Activated T-helper 17 cell treated with anti-CD3 and anti-CD28 coated beads, Interleukin-2, amount 50 U/mL, for 72 hours (primary cell): ENCODE measurements at places on chromosomes 5 and 9. TPM values are rescaled to one million over a fixed set of nuclear protein-coding genes. Genes with fewer than 3 reads are reported as not detected.

DNA sequence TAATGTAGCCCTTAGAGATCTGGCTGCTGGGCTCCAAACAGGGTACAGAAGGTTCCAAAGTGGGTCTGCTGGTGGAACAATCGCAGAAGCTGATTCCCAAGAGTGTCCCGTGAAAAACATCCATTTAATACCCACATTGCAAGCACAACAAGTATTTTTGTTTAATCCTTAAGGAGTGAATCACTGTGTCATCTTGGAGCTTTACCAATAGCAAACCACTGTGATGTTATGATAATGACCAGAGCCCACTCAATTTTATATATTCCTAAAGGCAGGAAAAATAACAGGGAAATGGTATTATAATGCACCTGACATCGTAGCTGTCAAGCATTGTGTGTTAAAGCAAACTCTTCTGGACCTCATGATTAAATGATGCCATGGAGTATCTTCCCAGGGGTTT lies 291.9 kb downstream of the FBXL7 start:
- no peak for ATAC-seq

GRCh38 chr5:162384225-162384624 lies 316.7 kb downstream of the GABRG2 start:
- no peak for ATAC-seq

Gene NPR3
- 0.09 TPM for total RNA-seq

- ATAC-seq, result peak; percentile 45
These were observed 87.7 kb downstream of the GALNT10 start for GRCh38 chr5:154278186-154278585.

- no peak for ATAC-seq
These were observed 321.1 kb downstream of the ARHGEF28 start for GRCh38 chr5:73946919-73947602.

- no peak for ATAC-seq
These were observed 19.9 kb downstream of the DTWD2 start for GRCh38 chr5:118968406-118968911.

GRCh38 chr9:79686381-79687130 lies 114.8 kb downstream of the TLE4 start:
- ATAC-seq, result peak; percentile 12

DNA sequence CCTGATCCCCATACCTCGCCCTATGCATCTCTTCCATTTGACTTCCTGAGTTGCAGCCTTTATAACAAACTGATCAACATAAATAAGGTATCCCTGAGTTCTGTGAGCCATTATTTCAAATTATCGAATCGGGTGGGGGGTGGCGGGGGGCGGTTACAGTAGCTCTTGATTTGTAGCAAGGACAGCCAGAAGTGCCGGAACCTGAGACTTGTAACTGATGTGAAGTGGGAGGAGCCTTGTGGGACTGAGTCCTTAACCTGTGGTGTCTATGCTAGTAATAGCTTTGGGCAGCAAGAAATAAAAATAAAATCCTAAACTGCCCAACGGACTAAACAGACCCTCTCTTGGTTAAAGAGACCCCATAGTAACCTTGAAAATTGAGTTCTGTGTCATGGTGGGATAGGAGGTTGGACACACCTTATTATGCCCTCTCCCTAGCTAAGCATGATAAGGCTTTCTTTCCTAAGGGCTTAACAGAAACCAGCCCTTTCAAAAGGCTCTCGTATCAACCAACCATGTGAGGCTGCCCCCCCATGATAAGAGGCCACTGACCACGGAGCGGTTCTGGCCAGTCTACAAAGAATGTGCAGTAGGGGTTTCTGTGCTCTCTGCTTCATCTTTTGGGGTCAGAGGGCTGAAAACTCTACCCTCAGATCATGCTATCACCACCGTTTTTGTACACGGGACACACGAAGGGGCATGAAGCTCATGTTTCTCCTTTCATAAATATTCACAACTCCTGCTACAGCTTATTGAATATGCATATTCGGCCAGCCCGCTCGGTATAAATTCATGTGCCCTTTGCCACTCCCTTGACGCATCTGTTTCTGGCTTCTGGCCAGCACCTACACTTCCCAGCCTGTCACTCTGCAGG lies 39.5 kb upstream of the IQGAP2 start:
- no peak for ATAC-seq

- ATAC-seq, result peak; percentile 67
These were observed 781 bp downstream of the FOXD1 start for GRCh38 chr5:73447530-73448462.

GRCh38 chr9:124747065-124747464 lies 24.0 kb downstream of the NR6A1 start:
- peak; percentile 46 for ATAC-seq

- ATAC-seq, result no peak
These were observed 24.7 kb downstream of the MLANA start for GRCh38 chr9:5915438-5915837.

- no peak for ATAC-seq
These were observed 71.5 kb downstream of the NR6A1 start for GRCh38 chr9:124699575-124699974.

DNA sequence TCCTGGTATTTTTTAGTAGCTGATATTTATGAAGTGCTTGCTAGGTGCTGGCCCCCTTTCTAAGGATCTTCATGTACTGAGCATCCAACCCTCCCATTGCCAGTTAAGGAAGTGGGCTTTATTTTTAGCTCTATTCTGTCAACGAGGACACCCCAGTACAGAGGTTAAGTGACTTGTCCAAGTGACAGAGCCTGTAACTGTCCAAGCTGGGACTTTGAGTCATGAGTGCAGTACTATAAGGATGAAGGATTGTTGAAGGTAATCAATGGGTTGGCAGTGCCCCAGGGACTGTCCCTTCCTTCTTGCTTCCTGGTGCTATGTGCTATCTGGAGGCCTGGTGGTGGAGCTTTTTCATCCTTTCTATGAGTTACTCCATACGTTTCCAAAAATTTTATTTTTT lies 18.0 kb upstream of the FABP6 start:
- ATAC-seq, result no peak

GRCh38 chr9:104746798-104747197 lies 685 bp upstream of the NIPSNAP3A start:
- ATAC-seq, result no peak

DNA sequence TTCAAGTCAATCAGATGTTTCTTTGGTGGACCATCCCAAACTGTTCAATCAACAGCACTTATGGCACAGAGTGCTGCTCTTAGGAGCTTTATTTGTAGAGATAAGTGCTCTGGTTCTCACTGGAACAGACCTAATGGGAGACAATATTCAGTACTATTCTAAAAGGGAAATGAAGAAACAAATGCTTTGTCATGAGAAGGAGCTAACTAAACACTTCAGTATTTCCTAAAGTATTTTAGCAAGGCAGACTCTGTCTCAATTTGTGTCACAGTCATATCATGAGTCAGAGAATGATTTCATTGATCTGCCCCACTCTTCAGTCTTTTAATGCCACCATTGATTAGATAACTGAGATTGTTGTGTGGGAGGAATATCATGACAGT lies 175.3 kb downstream of the SLF1 start:
- ATAC-seq, result peak; percentile 85

DNA sequence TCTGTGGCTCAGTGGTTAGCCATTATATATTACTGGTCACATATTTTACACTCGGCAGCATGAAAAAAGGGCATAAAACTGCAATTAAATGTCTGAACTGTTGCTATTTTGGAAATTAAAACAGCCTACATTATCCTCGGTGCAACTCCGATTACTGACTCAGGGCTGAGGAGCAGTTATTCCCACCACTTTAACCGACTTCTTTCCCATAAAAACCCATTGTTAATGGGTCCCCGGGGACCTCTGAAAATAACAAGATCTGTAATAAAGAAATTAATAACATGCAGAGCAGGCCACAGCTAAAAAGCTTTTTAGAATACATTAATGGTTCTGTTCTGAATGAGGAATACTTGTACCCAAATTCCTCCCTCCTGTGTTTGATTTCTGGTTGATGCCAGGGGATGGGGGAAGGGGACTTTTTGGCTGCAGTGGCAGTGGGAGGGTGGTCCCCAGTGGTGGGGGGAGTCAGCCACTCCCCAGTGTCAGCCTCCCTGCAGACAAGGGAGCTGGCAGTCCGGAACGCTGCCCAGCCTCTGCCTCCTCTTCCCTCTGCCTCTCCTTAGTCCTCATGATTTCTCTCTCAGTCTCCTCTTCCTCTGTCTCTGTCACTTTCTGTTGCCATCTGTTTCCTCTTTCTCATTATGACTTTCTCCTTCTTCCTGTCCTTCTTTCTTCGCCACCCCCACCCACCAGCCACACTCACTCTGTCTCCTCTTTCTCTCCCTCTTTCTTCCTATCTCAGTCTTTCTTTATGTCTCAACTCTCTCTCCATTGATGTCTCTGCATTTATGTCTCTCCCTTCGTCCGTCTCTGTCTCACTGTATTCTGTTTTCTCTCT lies 59.0 kb upstream of the ZBTB43 start:
- peak; percentile 65 for ATAC-seq

Gene OTULINL
- total RNA-seq, result 15.8 TPM

Gene PCDHB3
- 0.08 TPM for total RNA-seq

Gene SH2D3C
- 46.8 TPM for total RNA-seq

Gene ISL1
- not detected for total RNA-seq

DNA sequence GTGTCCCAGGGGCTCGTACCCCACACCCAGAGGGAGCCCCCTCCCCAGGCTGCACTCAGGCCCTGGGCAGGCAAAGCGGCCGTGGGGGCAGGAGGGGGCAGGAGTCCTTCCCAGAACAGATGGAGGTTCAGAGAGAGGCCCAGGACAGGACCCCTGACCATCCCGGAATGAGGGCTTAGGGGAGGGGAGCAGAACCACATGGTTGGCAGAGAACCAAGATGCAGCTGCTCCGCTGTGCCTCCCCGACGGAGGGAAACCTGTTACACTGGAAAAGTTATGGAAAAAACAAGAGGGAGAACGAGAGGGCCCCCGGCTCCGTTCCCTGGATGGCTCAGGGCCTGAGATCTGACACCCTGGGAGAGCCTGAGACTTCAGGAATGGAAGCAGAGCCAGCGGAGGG lies 22.7 kb downstream of the SLC12A7 start:
- no peak for ATAC-seq

Gene RBM18
- 36.1 TPM for total RNA-seq

GRCh38 chr9:74361508-74361907 lies 135.6 kb upstream of the RORB start:
- no peak for ATAC-seq

GRCh38 chr5:155189476-155189875 lies 175.9 kb downstream of the KIF4B start:
- ATAC-seq, result no peak

DNA sequence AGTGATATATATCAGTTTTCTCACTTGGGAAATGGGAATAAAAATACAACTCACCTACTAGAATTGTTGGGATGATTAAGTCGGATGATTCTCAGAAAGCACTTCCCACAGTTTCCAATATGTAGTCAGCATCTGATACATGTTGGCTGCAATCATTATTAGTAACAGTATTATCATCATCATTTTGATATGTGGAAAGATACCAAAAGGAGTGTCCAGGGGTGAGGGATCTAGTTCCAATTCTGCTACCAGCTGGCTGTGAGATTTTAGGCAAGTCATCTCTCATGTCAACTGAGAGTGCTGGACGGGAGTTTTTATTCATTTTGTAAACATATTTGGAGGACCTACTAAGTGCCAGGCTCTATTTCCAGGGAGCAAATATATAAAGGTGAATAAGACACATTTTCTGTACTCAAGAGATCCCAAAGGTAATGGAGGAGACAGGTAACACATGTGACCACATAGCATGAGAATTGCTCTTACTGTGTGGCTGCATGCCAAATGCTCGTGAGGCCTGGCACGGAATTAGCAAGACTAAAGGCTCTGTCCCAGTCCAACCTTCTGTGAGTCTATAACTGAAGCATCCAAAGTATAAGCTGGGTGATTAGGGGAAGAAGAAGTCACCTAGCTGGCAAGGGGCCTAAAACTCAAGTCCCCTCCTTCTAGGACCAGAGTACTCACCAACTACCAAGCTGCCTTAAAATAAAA lies 83.0 kb downstream of the GRIA1 start:
- no peak for ATAC-seq

DNA sequence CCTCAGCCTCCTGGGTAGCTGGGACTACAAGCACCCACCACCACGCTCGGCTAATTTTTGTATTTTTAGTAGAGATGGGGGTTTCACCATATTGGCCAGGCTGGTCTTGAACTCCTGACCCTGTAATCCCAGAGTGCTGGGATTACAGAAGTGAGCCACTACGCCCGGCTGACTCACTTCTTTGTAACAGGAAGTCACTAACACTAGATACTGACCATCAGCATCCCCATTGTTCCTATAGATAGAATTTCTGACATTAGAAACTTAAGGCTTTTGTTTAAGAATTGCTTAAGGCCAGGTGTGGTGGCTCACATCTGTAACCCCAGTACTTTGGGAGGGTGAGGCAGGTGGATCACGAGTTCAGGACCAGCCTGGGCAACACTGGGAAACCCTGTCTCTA lies 42.2 kb downstream of the LEAP2 start:
- ATAC-seq, result no peak

Gene IL13
- 4.3 TPM for total RNA-seq

- peak; percentile 29 for ATAC-seq
These were observed 271.9 kb upstream of the ADAMTS16 start for GRCh38 chr5:4868140-4868735.

GRCh38 chr5:154312576-154312975 lies 122.0 kb downstream of the GALNT10 start:
- no peak for ATAC-seq

GRCh38 chr9:68697851-68698250 lies 7.2 kb upstream of the PIP5K1B start:
- ATAC-seq, result no peak

DNA sequence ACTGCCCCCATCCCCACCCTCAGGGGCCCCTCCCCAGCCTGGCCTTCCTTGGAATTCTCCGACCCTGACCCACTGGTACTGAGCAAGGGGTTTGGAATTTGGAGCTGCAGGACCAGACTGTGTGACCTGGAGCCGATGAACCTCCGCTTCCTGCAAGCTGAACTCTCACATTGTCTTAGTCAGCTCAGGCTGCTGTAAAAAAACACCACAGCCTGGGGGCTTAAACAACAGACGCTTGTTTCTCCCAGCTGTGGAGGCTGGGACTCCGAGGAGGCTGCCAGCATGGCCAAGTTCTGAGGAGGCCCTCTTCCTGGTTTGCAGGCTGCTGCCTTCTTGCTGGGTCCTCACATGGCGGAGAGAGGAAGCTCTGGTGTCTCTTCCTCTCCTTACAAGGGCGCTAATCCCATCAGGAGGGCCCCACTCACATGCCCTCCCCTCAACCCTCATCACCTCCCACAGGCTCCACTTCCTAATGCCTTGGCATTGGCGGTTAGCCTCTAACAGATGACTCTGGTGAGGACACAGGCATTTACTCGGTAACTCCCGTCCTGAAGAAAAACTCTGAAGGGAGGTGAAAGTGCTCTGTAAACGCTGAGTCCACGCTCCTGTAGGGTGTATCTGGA lies 42.4 kb downstream of the C5orf15 start:
- no peak for ATAC-seq

DNA sequence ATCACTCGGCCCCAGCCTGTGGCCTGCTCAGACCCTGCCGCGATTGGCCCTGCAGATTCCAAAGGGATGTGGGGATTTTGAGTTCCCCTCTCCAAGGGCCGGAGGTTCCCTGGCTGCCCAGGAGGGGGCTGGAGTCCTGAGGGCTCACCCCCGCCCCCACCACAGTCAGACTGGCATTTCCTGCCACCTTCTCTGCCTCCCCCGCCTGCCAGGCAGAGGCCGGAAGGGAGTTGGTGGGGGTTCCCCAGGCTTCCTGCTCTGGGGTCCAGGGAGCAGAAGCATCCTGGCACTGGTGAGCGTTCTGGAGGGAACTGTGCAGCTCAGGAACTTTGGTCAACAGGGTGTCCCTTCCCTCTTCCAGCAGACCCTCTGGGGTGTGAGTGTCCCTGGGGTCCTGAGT lies 70.6 kb downstream of the RXRA start:
- ATAC-seq, result peak; percentile 43
